Inflammatory macrophage treated with lipopolysaccharide for 4 hours (primary cell): ENCODE measurements at places on chromosomes 5 and 9.

GRCh38 chr9:114718801-114719221 is 36.8 kb upstream of the TEX48 start:
- DNase-seq = no peak

DNA sequence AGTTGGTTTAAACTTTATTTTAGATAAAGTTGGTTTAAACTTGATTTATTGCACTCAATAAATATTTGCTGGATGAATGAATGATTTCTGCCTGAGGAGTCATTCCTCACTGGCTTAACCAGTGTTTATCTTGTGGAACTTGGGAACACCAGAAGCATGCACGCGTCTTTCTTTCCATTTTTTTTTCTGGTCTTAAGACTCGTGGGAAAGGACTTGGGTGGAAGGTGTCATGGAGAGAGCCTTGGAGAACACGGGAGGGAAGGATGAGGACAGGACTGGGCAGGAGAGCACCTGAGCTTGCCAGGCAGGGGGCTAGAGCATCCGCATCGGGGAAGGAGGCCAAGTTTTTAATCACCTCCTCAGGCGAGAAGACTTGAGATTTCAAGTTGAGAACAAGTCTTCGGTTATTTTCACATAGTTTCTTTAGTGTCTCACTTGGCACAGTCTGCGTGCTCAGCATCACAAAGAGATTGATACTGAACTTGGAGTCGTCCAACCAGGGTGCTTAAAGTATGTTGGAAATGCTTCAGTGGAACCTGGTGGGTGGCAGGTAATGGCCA is 144.2 kb downstream of the PDZD2 start:
- DNase-seq = no peak

DNA sequence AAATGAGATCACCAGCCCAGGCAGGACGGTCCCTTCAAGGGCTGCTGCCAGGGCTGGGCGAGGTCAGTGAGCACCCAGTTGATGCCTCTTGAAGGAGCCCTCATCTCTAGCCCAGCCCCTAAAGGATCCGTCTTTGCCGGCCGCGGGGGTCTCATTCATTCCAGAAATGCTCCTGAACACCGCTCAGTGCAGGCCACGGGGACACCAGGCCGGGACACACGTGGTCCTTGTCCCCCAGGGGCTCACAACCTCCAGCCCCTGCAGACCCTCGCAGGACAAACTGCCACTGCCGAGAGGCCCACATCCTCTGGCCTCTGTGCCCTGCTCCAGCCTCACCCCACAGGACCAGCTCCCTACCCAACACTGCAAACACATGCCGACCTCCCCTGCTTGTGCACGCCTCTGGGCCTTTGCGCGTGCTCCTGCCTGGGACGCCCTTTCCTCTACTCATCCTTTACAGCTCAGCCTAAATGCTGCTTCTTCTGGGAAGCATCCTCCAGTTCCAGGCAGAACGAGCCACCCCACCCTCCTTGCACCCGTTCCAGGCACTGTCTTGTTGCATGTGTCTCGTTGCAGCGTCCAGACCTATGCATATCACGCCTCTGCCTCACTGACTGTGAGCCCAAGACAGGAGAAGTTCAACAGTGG is 10.3 kb upstream of the LAMC3 start:
- DNase-seq = no peak

- DNase-seq = no peak
These were observed 28.3 kb upstream of the TAF1L start for GRCh38 chr9:32663741-32664140.

DNA sequence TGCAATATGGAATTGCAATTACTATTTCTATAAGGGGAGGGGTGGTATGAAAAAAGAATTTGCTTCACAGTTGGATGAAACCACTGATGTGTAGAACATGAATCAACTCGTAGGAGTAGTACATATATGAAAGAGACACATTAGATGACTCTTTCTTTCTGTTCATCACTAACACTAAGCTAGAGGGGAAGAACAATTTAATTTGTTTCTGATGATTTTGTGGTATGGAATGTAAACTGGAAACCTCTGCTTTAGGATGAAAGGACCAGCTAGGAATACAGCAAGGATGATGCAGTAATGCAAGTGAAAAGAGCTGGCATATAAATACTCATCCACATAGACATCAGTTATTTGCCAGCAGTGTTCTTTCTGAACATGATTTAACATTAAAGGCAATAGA is 113.4 kb downstream of the PAPPA start:
- no peak for DNase-seq

- DNase-seq = no peak
These were observed 250.7 kb downstream of the ANXA1 start for GRCh38 chr9:73402081-73403028.

GRCh38 chr5:177442066-177442826 is 4.4 kb upstream of the PRR7 start:
- no peak for DNase-seq

- DNase-seq = no peak
These were observed 241.0 kb upstream of the IRX1 start for GRCh38 chr5:3354606-3355005.

DNA sequence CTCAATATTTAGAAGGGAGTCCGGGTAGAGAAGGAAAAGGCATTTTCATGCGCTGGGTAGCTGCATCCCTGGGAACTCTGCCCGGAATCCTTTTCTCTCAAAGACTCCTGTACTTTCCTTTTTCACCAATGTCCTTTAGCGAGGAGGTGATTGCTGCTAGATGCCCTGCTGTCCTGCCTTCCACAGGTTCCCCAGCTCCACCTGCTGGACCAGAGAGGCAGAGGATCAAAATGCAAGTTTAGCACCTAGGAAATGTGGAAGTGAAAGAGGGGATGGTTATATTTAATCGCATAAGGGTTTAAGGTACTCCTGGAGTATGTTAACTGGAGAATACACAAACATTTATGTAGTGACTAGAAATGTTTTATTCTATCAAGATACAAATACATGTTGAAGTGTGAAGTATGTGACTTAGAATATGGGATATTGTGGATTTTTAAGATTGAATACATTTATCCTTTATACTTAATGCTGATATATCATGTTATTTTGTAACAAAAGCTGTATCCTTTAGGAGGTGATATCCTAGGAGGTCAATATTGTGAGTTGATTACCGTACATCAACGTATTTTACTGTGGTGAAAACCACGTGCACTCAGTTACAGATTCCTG is 145.7 kb downstream of the ARHGAP26 start:
- DNase-seq = no peak

DNA sequence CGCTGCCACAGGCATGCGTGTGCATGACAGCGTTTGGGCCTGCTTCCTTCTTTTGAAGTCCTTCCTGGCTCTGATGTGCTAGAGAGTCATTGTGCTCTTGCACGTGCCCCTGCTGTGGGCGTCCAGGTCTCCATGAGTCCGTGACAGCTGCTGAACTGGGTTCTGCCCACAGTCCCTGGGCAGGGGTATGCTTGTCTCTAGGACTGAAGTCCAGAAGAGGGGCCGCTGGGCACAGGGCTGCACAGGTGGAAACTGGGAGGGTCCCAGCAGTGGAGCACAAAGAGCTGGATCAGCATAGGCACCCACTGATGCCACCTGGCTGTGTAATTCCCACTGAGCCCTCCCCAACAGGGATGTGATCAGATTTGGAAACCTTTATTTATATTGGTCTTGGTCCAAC is 169.4 kb downstream of the IRX2 start:
- no peak for DNase-seq

GRCh38 chr9:131693651-131694597 is 46.0 kb downstream of the RAPGEF1 start:
- no peak for DNase-seq
